CD4-positive, alpha-beta T cell (primary cell): ENCODE measurements at places on chromosomes 1 and 21.

DNA sequence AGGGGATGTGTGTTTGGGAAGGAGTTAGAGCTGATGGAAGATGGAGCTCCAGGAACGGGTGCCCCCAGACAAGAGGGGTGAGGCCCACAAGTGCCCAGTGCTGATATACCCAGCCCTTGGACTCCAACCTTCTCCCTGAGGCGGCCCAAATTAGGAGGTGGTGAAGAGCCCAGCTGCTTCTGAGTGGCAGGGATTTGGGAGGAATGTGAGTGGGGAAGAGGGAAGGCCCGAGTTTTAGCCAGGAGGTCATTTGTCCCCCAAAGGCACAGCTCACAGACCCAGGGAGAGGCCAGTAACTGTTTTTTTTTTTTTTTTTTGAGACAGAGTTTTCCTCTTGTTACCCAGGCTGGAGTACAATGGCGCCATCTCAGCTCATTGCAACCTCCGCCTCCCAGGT, 1.2 kb upstream of the PADI2 start:
- DNase-seq: no peak

DNA sequence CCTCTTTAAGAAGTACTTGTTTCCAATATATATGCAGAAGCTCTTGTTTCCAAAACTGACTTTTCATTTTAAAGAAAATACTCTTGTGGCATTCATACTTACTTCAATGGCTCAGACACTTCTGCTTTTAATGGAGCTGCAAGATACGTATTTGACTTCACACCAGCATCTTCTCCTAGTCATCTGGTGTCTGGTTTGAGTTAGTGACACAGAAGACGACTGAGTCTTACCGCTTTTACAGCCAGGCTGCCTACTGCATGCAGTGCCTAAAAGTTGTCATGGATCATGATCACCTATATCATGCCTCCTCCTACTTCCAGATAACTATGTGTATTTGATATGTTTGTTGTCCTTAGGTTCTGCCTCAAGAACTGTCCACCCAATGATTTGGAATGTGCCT, 185.9 kb downstream of the TPR start:
- no peak for DNase-seq

- DNase-seq: no peak
Measured at GRCh38 chr1:21866707-21867043, 54.6 kb downstream of the LDLRAD2 start.

- DNase-seq: no peak
Measured at GRCh38 chr1:53851571-53852285, 13.6 kb upstream of the NDC1 start.

DNA sequence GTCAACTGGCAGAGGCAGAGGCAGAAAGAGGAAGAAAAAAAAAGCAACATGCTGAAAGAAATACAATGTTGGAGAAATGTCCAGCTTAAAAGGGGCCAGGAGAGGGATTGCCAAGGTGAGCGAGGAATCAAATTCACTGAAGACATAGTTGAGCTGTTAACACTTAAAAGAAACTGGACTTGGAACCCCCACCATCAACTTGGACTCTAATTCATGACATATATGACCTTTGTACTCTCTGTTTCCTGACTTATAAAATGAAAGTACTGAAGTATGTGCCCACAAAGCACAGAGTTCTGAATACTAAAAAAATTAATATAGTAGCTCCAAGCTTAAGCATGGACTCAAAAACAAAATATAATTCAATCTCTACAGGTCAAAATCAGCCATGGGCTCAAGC, 16.1 kb downstream of the PRR9 start:
- no peak for DNase-seq

DNA sequence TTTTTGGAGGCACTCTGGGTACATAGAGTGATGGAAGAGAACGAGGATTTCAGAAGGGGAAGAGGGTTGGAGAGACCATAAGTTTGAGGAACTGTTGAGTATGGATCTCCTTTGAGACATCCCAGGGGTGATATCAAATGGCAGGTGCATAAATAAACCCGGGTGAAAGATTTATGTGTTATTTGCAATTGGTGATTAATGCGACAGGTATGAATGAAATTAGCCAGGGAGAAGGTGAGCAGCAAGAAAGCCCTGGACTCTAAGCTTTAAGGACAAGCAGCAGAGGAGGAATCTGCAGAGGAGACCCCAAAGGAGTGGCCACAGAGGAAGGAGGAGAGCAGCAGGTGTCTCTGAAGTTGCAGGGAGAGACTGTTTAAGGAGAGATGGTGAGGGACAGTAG, 8.8 kb upstream of the REN start:
- no peak for DNase-seq

- no peak for DNase-seq
Measured at GRCh38 chr1:109498161-109498801, 4.4 kb downstream of the CYB561D1 start.

- DNase-seq: no peak
Measured at GRCh38 chr1:30902593-30903290, 5.8 kb downstream of the SDC3 start.

GRCh38 chr1:208737922-208738321, 493.7 kb upstream of the PLXNA2 start:
- DNase-seq: no peak

- DNase-seq: no peak
Measured at GRCh38 chr1:187264995-187265602, 436.4 kb downstream of the PLA2G4A start.

GRCh38 chr1:238088560-238089290, 198.0 kb upstream of the ZP4 start:
- no peak for DNase-seq

- no peak for DNase-seq
Measured at GRCh38 chr1:221753828-221754188, 11.9 kb upstream of the DUSP10 start.

DNA sequence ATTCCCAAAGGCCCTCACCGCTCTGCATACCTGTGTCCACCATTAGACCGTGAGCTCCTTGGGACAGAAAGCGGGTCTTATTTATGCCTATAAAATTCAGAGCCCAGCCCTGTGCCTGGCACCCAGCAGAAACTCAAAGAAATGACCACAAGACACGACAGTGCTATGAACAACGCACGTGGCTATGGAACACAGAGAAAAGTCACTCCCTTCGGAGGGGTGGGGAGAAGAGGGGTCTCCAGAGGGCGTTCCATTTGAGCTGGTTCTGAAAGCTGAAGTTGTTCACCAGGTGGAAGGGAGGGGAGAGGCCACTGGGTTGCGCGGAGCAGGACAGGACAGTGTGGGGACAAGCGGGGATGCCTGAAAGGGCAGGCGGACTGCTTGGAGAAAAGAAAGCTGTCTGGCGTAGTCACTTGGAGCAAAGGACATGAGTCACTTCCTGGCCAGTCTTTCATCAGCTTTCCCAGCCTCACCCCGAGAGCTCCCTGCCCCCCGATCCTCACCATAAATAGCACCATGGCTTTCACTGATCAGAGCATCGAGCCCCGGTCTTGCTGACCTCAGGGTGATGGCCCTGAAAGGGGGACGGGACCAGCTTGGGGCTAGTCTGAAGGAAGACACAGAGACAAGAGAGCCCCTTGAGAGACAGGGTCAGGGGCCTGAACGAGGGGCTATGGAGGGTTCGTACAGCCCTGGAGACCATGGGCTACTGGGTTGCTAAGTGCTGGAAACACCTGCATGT, 28.5 kb downstream of the ECE1 start:
- DNase-seq: no peak

DNA sequence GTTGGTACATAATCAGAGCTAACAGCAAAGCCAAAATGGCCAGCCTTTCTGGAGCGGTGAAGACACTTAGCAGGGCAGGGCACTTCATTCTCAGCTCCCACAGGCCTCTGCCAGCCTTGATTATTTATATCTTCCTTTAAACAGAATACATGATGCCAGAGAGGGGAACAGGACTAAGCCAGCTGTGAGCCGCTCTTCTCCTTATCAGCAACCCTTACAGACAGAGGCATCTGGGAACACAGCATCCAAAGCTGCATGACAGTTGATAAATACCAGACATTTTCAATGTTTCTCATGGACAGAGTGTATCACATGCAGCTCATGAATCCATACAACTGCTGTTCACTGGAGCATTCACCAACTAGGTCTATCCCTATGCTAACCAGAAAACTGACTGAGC, 29.1 kb downstream of the DNAJC11 start:
- DNase-seq: no peak

GRCh38 chr1:151817353-151817730, 12.1 kb upstream of the LINGO4 start:
- no peak for DNase-seq

GRCh38 chr1:109804660-109805059, 40.9 kb upstream of the EPS8L3 start:
- DNase-seq: no peak

DNA sequence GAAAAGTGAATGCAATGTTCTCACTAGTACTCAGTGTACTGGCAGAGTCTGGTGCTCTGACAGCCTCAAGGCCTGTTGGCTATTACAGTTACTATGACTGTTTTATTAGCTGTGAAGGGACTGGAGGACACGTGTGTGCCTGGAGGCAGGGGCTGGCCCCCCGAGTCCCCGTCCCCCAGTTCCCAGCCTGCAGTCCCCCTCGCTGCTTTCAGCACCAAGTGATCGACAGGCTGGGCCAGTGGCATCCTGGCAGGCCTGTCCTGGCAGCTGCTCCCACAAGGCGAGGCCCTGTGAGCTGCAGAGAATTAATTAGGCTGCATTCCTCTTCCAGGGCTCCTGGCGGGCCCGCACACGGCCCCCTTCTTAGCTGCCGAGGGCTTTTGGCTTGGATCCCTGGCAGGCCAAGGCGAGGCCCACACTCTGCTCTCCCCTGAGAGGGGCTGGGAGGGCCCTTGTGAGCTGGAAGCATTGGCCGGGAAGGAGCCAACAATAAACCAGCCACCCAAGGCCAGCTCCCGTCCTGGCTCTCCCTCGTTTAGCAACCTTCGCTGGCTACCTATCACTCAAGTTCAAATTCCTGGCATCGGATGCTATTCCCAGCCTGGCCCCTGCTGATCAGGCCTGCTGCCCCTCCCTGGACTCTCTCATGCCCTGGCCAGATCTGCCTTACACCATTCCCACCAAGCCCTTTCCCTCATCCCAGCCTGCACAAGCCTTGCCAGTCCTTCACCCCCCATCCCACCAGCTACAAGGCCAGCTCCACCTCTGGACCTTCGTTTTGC, 9.8 kb downstream of the EDN2 start:
- DNase-seq: no peak

DNA sequence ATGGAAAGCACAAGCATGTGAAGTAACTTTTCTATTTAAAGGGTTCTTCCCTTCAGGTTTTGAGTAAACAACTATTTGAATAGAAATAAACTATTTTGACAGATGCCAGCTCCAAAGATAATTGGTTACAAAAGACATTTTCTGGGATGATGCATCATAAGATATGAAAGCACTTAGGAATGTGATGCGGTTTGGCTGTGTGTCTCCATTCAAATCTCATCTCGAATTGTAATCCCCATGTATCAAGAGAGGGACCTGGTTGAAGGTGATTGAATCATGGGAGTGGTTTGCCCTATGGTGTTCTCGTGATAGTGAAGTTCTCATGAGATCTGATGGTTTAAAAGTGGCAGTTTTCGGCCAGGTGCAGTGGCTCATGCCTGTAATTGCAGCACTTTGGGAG, 6.4 kb downstream of the DISP1 start:
- no peak for DNase-seq

- no peak for DNase-seq
Measured at GRCh38 chr1:230421481-230421880, 4.7 kb downstream of the PGBD5 start.

GRCh38 chr1:26959722-26960624, at the start of gene KDF1:
Gene KDF1 (minus strand): TSS chr1:26960468. CDS start chr1:26952380, 8,088 bp downstream.
- peak; percentile 48 for DNase-seq

DNA sequence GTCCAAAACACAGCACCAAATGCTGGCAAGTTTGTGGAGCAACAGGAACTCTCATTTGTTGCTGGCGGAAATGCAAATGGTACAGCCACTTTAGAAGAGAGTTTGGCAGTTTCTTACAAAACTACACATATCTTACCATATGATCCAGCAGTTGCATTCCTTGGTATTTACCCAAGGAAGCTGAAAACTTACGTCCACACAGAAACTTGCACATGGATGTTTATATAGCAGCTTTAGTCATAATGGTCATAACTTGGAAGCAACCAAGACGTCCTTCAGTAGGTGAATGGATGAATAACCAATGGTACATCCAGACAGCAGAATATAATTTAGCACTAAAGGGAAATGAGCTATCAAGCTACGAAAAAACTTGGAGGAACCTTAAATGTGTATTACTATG, 66.4 kb downstream of the MARK1 start:
- DNase-seq: no peak

GRCh38 chr1:62013264-62013663, 181.4 kb upstream of the L1TD1 start:
- no peak for DNase-seq

- no peak for DNase-seq
Measured at GRCh38 chr1:87712261-87713010, 383.8 kb downstream of the LMO4 start.

DNA sequence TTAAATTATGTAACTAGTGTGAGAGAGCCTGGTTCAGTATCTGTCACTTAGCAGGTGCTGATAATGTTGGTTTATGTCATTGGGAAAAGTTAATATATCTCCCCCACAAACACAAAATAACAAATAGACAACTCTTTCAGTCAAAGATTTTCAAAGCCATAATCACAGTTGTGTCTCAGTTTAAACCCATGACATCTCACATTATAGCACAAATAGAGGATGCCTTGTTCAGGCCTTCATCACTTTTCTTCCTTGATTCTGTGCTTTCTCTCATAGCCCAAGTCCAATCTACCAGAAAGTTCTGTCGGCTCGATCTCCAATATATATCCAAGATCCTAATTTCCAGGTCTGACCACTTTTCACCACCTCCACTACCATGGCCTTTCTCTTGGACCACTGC, 6.2 kb upstream of the EPS15 start:
- DNase-seq: no peak

DNA sequence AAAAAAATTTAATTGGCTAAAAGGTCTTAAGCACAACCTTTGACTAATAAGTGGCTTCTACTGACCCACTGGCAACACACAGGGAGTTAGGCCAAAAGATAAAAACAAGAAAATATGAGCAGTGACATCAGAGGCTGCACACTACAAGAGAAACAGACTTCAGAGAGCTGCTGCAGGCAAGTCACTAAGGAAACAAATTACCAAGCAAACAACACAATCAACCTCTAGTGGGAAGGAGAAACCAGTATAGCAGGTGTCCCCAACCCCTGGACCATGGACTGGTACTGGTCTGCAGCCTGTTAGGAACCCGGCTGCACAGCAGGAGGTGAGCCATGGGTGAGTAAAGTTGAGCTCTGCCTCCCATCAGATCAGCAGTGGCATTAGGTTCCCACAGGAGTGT, 20.8 kb upstream of the ENSA start:
- no peak for DNase-seq

DNA sequence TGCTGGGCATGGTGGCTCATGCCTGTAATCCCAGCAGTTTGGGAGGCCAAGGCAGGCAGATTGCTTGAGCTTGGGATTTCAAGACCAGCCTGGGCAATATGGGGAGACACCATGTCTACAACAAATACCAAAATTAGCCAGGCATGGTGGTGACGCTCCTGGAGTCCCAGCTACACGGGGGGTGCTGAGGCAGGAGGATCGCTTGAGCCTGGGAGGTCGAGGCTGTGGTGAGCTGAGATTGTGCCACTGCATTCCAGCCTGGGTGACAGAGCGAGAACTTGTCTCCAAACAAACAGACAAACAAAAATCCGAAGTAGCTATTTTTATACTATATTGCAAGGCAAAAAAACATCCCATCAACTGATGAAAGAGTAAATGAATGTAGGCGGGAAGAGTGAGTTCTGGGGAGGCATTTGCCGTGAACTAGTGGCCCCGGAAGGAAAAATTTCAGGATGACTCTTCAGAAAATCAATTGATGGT, 40.6 kb downstream of the NCMAP start:
- DNase-seq: no peak
